ENCODE measurements at places on chromosomes 11 and 22.

DNA sequence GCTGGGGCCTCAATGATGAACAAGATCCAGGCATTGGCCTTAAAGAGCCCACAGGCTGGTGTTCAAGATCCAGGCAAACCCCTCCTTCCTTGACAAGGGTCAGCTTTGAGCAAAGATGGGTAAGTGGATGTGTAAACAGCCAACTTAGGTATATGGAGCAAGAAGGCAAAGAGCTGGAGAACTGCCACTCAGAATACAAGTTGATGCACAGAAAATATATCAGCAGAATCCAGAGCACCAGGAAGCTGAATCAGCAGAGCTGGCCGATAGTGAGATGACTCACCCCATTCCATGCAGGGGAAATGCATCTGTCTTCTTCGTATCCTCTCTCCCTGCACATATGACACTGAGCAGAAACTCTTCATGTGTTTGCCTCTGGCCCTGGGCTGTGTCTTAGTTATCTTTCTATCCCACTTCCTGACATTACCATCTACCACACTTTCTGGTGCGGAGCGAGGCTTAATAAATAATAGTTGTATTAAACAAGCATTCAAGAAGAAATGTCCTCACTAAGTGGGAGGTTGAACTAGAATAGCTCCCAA lies 57.8 kb downstream of the ENDOD1 start:
- DNase-seq, result no peak

DNA sequence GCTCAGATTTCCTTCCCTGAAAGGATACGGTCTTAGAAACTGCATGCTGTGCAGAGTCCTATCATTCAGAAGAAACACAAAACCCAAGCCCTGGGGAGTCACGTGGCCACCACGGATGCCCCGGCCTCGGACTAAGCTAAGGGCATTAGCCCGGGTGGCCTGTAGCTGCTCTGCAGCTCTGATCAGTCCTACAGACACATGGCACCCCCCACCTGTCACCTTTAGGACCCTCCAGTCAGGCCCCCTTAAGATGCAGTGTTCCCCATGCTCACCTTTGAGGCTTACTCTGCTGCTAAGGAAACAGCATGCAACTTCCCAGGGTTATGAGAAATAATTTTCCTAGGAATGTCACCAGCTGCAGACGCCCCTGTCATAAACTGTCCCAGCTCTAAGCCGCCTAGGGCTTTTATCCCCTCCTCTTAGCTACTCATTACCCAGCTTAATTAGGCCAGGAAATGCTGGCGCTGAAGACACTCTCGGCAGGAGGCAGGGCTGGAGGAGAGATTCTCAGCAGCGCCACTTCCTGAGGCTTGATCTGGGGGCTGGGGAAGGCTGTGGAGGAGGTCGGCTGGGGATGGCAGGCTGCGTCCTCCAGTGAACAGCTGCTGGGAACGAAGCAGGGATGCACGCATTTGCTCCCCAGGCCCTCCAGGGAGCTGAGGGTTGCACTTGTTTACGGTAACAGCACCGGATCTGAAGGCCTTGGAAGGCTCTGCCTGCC lies 47.2 kb upstream of the ADA2 start:
- DNase-seq, result no peak

- DNase-seq, result no peak
Observed at GRCh38 chr11:12539572-12539971, 134.6 kb upstream of the TEAD1 start.

- DNase-seq, result no peak
Observed at GRCh38 chr22:29050457-29050856, 11.2 kb downstream of the C22orf31 start.

- no peak for DNase-seq
Observed at GRCh38 chr11:61540528-61540927, 32.0 kb downstream of the LRRC10B start.

DNA sequence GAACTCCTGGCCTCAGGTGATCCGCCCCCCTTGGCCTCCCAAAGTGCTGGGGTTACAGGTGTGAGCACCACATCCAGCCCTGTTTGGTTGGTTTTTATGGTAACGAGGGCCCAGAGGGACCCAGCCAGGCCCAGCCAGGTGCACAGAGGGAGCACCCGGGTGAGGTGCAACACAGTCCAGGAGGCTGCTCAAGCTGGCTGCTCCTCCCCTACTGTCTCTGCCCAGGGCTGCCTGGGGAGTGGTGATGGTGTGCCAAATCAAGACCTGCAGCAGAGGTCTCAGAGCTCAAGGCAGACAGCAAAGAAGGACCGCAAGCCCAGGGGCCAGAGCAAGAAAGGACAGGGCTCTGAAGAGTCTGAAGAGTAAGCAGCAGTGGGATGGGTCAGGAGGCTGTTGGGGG lies 1.4 kb downstream of the TSGA10IP start:
- DNase-seq, result no peak

GRCh38 chr11:61279934-61280659 lies 15.0 kb downstream of the VWCE start:
- DNase-seq, result no peak

GRCh38 chr11:7252683-7253213 lies 1.0 kb downstream of the SYT9 start:
- DNase-seq, result no peak

DNA sequence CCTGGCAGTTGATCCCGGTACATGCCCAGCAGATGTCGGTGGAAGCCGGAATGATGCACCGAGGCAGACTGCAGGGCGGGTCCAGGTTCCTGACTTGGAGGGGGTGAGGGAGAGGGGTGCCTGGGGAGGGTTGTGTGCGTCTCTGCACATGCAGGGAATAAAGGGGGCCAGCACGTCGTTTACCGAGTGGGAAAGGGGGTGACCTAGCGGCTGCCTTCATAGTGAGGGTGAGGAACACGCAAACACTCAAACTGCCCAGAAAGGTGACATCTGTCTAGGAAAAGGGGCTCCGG lies 801.7 kb downstream of the TBC1D22A start:
- DNase-seq, result no peak

DNA sequence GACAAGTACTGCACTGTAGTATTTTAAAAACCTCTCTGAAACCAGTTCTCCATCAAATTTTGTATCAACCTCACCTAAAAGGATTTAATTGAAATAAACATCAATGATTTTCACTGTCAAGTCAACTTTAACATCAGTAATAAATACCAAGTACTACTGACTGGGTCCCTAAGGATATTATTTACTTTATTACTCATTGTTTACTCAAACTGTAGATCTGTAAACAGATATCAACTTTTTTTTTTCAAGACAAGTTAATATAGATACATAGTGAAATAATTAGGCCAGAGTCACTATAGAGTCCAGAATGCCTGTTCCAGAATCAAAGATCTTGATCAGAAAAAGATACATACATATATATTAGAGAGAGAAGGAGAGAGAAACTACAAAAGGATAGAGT lies 1.6 kb downstream of the RNF141 start:
- DNase-seq, result no peak

DNA sequence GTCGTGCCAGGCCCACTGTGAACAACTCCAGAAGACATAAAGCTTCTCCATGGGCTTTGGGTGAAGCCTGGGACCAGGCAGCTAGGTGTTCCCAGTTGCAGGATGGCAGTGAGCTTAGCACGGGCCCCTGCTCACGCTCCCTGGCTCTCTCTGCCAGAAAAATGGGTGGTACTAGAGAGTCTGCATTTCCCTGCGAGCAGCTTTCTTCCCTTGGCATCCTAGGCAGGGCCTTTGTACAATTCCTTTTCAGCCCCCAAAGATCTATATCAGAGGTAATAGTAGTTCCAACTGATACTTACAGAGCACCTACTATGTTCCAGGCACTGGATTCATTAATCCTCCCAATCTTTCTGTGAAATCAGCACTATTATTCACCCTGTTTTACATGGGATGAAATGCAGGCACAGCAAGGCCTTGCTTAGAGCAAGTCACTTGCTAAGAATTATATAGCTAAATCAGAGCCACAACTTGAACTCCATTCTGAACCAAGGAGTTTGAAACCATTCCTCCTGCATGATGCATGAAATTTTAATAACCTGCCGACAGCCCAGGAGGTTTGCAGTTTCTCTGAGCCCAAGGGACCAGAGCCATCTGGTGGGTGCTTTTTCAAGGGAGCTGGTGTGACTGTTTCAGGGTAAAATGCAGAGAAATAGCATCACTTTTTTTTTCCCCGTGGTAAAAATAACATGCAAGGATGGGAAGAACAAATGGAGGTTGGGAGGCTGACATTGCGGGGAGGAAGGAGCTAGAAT lies 22.7 kb downstream of the NAV2 start:
- no peak for DNase-seq

GRCh38 chr11:20097319-20098221 lies 62.7 kb downstream of the DBX1 start:
- DNase-seq, result no peak

GRCh38 chr22:26768952-26769351 lies 111.6 kb downstream of the MIAT start:
- no peak for DNase-seq

DNA sequence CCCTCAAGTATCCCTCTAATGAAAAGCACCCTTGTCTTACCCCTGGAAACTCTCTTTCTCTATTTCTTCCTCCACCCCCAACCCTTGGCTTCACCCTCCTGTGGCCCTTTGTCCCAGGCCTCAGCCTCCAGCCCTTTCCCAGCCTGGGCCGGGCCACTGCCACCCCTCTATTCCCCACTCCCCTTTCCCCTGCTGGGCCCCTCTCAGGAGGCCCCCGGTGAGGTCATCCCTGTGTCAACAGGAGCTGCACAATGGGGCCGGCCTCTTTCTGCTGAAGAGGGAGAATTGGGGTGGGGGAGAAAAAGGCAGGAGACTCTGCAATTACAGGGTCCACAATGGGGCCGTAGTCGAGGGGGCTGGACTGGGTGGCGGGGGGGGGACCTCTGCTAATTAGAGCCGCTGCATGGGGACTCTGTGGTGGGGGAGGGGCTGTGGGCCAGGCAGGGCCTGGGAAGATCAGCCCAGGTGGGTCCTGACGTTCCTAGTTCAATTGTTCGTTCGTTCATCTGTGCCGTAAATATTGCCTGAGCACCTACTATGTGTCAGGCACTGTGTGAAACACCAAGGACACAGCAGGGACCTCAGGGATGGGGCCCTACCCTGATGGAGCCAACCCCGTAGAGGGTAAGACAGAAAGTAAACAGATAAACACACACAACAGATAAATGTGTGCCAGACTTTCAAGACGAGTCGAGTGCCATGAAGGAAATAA lies 18.5 kb upstream of the MPPED1 start:
- DNase-seq, result no peak

GRCh38 chr11:111435046-111435698 lies 56.1 kb upstream of the POU2AF1 start:
- DNase-seq, result no peak

DNA sequence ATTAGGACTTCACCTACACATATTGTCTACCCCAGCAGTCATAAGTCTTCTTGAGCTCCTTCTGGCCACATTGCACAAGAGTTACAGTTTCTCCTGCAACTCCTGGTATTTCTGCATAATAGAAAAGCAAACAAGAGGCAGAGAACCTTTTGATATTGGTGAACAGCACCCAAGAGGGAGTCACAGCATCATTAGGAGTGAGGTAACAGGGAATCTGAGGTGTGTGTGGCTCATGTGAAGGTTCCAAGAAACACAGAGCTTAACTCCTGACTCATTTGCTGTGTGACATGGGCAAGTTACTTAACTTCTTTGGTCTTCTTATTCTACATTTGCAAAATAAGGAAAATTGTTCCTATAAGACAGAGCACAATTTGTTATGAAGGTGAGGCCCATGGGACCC lies 374.6 kb downstream of the INSC start:
- no peak for DNase-seq

GRCh38 chr22:37462983-37463382 lies 23.2 kb downstream of the MFNG start:
- DNase-seq, result no peak

DNA sequence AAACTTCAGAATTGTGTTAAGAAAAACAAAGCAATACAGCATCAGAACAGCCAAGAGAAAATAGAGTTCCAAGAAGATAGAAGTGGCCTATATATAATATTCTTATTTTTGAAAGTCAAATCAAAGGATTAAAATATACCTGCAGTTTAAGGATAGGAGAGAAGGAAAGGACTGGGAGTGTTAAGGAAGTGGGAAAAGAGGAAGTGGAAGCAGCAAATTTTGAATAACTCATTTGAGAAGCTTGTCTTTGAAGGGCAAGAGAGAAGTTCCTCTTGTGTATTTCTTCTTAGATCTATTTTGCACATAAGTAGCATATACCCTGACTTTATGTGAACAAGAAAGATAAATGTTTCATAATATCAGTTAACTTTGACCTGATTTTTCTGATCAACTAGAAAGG lies 62.6 kb upstream of the SLC17A6 start:
- no peak for DNase-seq

- no peak for DNase-seq
Observed at GRCh38 chr11:95243673-95244072, 12.7 kb upstream of the SESN3 start.

GRCh38 chr22:20146777-20147176 lies 4.1 kb downstream of the CCDC188 start:
- DNase-seq, result no peak

DNA sequence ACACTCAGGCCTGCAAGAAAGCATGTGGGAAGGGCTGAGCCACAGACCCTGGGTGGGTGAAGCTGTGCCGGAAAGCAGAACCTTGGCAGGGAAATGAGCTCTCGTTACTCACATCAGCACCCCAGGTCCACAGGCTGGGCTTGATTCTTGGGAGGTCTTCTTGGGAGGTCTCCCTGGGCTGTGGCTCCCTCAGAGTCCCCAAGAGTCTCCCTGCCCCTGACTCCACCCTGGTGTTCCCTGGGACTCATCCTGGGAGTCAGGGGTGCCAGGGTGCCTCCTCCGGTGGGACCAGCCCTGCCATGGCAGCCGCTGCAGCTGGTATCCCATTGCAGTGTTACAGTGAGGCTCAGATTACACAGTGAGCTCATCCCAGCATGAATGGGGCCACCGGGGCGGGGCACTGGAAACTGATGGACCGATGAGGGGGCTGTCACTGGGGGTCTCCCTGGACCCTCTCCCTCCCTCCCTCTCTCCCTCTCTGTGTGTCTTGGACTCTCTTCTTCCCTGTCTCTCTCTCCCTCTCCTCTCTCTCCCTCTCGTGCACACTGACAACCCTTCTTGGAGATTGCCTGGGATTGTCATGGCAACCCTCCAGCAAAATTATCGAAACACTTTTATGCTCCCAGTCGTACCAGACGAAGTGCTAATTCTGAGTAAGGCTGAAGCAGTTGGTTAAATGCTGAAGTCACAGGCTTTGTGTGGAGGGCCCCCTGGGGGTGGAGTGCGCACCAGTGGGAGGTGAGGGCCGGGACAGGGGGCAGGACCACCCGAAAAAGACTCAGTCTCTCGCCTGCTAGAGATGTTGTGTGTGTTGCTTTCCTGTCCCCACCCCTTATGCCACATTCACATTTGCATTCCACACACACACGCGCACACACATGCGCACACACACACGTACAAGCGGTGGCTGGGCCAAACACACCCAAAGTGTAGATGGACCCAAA lies 8.6 kb upstream of the C11orf96 start:
- DNase-seq, result no peak

DNA sequence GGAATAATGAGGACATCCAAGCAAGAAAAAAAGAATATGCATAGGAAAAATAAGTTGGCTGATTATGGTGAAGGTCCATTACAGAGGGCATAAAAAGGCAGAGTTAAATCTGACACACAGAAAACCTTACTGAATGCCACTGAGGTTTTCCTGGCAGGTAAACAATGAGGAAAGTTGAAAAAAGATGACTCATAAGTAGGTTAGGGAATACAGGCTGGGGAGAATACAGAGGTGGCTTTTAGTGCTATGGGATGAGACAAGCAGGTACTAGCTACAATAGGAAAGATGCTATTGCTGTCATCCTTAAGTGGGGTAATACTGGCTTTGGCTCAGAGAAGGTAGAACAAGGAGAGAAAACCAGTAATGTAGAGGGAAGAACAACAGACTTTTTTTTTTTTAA lies 44.7 kb downstream of the CSTF3 start:
- no peak for DNase-seq

Data from ascending aorta (tissue), 2 donors.